ENCODE measurements at places on chromosomes 3 and 15. TPM values are rescaled to one million over a fixed set of nuclear protein-coding genes. Genes with fewer than 3 reads are reported as not detected.

Gene MINAR1
- total RNA-seq, result 0.80 TPM

Gene PDZRN3
- 9.5 TPM for total RNA-seq

Gene SLC9A9
- 1.2 TPM for total RNA-seq

- no peak for DNase-seq
These were observed 137.4 kb downstream of the GAP43 start for GRCh38 chr3:115760716-115761115.

GRCh38 chr3:34109021-34109420 lies 310.6 kb downstream of the PDCD6IP start:
- no peak for DNase-seq

- no peak for DNase-seq
These were observed 4.6 kb downstream of the RBM15B start for GRCh38 chr3:51395493-51396213.

DNA sequence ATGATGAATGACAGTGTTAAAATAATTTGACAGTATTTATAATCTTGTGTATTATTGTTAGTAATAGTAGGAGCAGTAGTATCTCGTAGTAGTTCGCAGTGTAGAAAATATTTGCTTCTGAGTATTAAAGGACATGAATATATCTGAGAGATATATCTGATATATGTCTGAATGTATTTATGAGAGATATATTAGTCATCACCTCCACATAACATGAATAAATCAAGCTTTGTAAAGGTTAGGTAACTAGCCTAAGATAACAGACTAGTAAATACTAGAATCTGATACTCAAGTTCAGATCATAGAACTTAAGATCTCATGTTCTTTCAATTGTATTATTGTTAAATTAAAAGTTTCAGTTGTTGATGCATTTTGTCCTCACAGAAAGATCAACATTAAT lies 130.5 kb downstream of the UBE2E2 start:
- no peak for DNase-seq

- DNase-seq, result no peak
These were observed 113.2 kb downstream of the NEO1 start for GRCh38 chr15:73165435-73165834.
